Activated T-cell treated with anti-CD3 and anti-CD28 coated beads, Interleukin-2, amount 50 U/mL, for 72 hours (primary cell): ENCODE measurements at places on chromosomes 7 and 10. TPM values are rescaled to one million over a fixed set of nuclear protein-coding genes. Genes with fewer than 3 reads are reported as not detected.

NDUFB8 gene
- 327 TPM for total RNA-seq

DNA sequence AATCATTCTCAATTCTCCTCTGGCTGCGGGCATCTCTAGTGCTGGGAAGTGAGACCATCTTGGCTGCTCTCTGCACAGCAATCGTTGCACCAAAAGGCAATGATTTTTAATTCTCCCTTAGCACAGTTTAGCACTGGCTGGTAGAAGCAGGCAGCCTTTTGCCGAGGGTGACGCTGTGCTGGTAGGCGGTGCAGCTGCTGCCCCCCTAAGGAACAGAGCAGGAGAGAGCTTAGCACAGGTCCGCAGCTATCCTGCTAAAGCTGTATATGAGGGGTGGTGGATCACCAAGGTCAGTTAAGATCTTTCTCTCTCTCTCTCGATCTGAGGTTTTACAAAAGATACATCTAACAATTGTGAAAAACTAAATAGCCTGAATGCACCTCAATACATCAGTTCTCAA is 390.1 kb downstream of the GATA3 start:
- H3K27me3 ChIP-seq, result peaks cover 18% of the 10 kb centered on the region
- peak; percentile 23 for DNase-seq
- no peaks in the 10 kb centered on the region for H3K36me3 ChIP-seq
- peaks cover 17% of the 10 kb centered on the region for H3K4me1 ChIP-seq

DNA sequence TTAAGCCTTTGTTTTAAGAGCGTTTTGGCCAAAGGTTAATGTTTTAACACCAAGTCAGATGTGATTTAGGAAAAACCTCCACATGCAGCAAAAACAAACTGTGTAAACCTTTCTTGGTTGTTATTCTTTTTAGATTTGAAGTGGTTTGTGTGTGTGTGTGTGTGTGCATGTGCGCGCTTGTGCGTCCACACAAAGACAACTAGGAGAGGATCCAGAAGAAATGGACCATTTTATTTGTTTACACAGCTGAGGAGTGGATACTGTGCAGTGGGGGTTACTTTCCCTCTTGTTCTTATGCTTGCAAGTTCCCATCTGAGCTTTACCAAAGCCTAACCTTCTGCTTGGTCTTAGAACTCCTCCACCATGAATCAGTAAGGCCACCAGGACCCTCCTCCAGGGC is 20.0 kb downstream of the TCF7L2 start:
- H3K27ac ChIP-seq, result no peak overlapping the region
- no peak overlapping the region for H3K4me3 ChIP-seq
- peaks cover 1% of the 10 kb centered on the region for H3K36me3 ChIP-seq
- H3K27me3 ChIP-seq, result peaks cover 61% of the 10 kb centered on the region

GRCh38 chr7:70113536-70113935 is 515.3 kb downstream of the AUTS2 start:
- no peak overlapping the region for H3K27ac ChIP-seq
- no peaks in the 10 kb centered on the region for H3K36me3 ChIP-seq
- H3K4me3 ChIP-seq, result no peak overlapping the region

DNA sequence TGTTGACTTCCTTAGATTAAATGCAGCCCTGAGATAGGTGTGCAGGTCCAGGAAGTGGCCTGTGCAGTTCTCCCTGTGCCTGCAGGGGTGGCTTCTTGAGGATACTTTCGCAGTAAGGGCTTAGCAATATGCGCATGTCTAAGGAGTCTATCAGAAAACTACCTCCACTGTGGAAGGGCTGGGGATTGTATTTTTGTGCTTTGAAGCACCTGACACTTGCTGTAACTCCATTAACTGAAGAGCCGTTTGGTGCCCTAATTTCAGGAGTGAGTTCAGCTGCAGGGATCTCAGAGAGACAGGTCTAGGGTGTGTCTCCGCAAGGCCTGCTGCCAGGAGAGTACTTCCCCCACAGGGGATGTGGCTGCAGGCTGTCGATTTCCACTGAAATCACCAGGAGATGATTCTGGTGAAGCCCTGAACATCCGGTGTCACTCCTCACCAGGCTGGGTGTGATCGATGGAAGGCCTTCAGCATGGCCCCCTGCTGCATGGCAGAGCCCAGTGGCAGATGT is 35.5 kb downstream of the IKZF1 start:
- peak; percentile 69 for DNase-seq
- no peaks in the 10 kb centered on the region for H3K4me1 ChIP-seq
- H3K27me3 ChIP-seq, result no peaks in the 10 kb centered on the region
- no peak overlapping the region for H3K4me3 ChIP-seq

GRCh38 chr7:16404636-16405035 is 16.7 kb downstream of the CRPPA start:
- H3K27me3 ChIP-seq, result no peaks in the 10 kb centered on the region
- no peaks in the 10 kb centered on the region for H3K4me1 ChIP-seq
- peaks cover 22% of the 10 kb centered on the region for H3K36me3 ChIP-seq
- no peak overlapping the region for H3K4me3 ChIP-seq

DNA sequence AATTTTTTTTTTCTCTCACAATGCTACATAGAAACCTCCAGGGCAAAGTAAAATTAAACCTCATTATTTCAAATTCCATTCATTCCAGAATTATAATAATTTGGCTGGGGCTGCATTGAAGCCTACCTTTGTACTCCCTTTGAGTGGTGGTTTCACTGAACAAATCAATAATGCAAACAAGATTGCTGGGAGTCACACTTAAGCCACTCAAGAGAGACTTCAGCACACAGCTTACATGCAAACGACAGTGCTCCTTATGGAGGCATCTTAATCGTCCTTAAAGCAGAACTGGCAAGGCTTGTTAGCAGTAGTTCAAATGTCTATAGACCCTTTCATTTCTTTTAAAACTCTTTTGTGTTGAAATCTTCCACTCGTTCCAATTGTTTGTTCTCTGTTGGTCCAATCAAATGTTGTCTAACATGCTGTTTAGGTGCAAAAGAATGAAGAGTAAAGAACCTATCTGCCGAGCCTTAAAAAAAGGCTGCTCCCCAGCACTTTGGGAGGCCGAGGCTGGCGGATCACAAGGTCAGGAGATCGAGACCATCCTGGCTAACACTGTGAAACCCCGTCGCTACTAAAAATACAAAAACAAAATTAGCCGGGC is 294.9 kb downstream of the FGFR2 start:
- H3K4me3 ChIP-seq, result no peak overlapping the region
- DNase-seq, result no peak
- H3K27ac ChIP-seq, result no peak overlapping the region

TMEM140 gene
- total RNA-seq, result 37.0 TPM

AGFG2 gene
- 53.7 TPM for total RNA-seq

- DNase-seq, result no peak
- peaks cover 15% of the 10 kb centered on the region for H3K27me3 ChIP-seq
These were observed 18.0 kb downstream of the GRID1 start for GRCh38 chr10:86348321-86349210.
